ENCODE measurements at places on chromosomes 16 and 17. TPM values are rescaled to one million over a fixed set of nuclear protein-coding genes. Genes with fewer than 3 reads are reported as not detected.

PRSS27 gene
- polyA plus RNA-seq: 5.9 TPM

SLC46A1 gene
- 12.3 TPM for polyA plus RNA-seq

NLGN2 gene
- 13.8 TPM for polyA plus RNA-seq

TRIM16 gene
- 34.9 TPM for polyA plus RNA-seq

KCNG4 gene
- not detected for polyA plus RNA-seq

YBX2 gene
- 2.1 TPM for polyA plus RNA-seq

ABI3 gene
- polyA plus RNA-seq: not detected

HP gene
- not detected for polyA plus RNA-seq

PRR11 gene
- polyA plus RNA-seq: 0.22 TPM

CTRB1 gene
- not detected for polyA plus RNA-seq

IKZF3 gene
- not detected for polyA plus RNA-seq

TMEM97 gene
- 19.0 TPM for polyA plus RNA-seq

HOXB2 gene
- polyA plus RNA-seq: not detected

KREMEN2 gene
- 0.71 TPM for polyA plus RNA-seq

ZACN gene
- not detected for polyA plus RNA-seq

CD79B gene
- polyA plus RNA-seq: not detected

Data from neural cell (in vitro differentiated cells).